Sigmoid colon (tissue), 7 donors: ENCODE measurements at places on chromosomes 3 and 15. TPM values are rescaled to one million over a fixed set of nuclear protein-coding genes. Genes with fewer than 3 reads are reported as not detected.

DNA sequence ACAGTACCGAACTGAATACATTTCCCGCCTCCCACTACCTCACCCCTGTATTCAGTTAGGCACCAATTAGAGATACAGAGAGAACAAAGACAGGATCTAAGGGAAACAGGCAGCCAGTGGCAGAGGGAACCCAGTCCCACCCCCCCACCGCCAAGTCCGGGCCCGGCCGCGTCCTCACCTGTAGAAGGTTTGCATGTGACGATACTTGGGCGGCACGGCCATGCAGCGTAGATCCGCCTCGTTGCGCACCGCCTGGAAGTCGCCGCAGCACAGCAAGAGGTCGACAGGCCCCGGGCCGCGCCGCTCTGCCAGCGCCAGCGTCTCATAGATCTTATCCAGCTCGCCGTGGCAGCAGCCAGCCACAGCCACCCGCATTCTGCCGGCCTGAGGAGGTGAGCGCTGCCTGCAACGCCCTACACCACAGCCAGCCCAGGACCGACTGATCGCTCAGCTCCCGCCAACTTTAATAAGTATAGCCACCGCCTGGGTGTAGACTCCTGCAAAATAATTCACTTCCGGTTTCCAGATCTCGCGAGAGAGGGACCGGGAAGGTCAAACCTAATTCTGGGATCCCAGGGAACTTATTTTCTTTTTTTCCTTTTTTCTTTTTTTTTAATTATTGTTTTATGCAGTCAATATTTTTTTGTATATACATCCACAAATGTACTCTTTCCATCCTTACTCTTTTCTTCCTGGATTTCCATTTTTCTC lies at the start of gene DBR1:
Gene DBR1 (minus strand): TSS at position 501 of the 711 bp plus-strand sequence. CDS start 126 bp downstream, at position 375.
- H3K27ac ChIP-seq, result peak within 1 kb of the TSS; percentile 82
- DNase-seq, result peak; percentile 88
- peaks cover 22% of the 10 kb centered on the region for H3K4me1 ChIP-seq
- peaks cover 8% of the 10 kb centered on the region for H3K36me3 ChIP-seq

DNA sequence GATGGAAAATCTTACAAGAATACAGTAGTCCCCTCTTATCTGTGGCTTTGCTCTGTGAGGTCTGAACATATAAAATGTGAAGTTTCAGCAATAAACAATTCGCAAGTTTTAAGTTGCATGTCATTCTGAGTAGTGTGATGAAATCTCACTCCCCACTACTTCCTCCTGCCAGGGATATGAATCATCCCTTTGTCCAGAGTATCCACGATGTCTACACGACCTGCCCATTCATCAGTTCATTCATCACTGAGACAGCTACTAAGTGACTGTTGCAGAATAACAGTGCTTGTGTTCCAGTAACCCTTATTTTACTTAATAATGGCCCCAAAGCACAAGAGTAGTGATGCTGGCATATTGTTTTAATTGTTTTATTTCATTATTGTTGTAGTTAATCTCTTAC lies 489.2 kb upstream of the UBE2E2 start:
- no peaks in the 10 kb centered on the region for H3K27me3 ChIP-seq
- H3K27ac ChIP-seq, result no peak overlapping the region
- H3K4me3 ChIP-seq, result no peak overlapping the region
- DNase-seq, result no peak
- H3K4me1 ChIP-seq, result no peaks in the 10 kb centered on the region

CCR1 gene
- total RNA-seq, result 10.5 TPM

PLAAT1 gene
- total RNA-seq, result 3.3 TPM

GRCh38 chr3:40299130-40299720 lies 10.3 kb upstream of the EIF1B start:
- H3K36me3 ChIP-seq, result no peaks in the 10 kb centered on the region
- no peak for DNase-seq
- no peaks in the 10 kb centered on the region for H3K4me1 ChIP-seq
- no peak overlapping the region for H3K4me3 ChIP-seq
- H3K27me3 ChIP-seq, result no peaks in the 10 kb centered on the region
- no peak overlapping the region for H3K27ac ChIP-seq

PSTPIP1 gene
- 14.3 TPM for total RNA-seq

TLR9 gene
- 0.55 TPM for total RNA-seq

DNA sequence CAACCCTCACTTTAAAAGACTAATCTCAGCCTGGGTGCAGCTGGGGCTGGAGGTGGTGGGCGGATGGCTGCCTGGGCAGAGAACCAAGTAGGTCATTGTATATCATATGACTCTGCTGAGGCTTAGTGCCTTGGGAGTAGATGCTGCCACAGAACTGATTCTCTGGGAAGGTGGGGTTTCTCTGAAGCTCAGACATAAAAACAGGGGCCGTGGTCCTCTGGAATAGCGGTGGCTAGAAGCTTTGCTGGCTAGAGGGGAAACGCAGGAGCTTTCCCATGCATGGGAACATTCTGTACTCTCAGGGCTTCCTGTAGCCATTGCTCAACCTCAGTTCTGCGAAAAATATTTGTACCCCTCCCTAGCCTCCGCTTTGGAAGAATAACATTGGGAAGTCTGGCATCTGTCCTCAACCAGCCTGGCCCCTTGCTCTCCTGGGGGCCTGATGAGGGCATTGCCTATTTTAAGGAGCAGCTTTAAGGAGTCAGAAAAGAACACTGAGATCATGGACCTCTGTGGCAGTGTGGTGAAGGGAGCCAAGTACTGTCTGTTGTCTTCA lies 14.7 kb downstream of the TIMP4 start:
- peaks cover 11% of the 10 kb centered on the region for H3K4me1 ChIP-seq
- no peak overlapping the region for H3K4me3 ChIP-seq
- no peaks in the 10 kb centered on the region for H3K27me3 ChIP-seq
- peak; percentile 87 for DNase-seq
- H3K36me3 ChIP-seq, result no peaks in the 10 kb centered on the region
- peak overlapping the region; percentile 67 for H3K27ac ChIP-seq

SLC22A14 gene
- total RNA-seq, result not detected

- H3K36me3 ChIP-seq, result no peaks in the 10 kb centered on the region
- H3K27me3 ChIP-seq, result no peaks in the 10 kb centered on the region
- H3K4me1 ChIP-seq, result no peaks in the 10 kb centered on the region
- no peak overlapping the region for H3K4me3 ChIP-seq
- no peak for DNase-seq
Measured at GRCh38 chr15:79105141-79105540, 14.6 kb upstream of the RASGRF1 start.

GRCh38 chr15:65869954-65870871 lies 922 bp downstream of the RAB11A start:
- no peaks in the 10 kb centered on the region for H3K27me3 ChIP-seq
- no peaks in the 10 kb centered on the region for H3K4me1 ChIP-seq
- no peaks in the 10 kb centered on the region for H3K36me3 ChIP-seq
- peak overlapping the region; percentile 96 for H3K4me3 ChIP-seq
- peak; percentile 68 for DNase-seq

- H3K27ac ChIP-seq, result no peak overlapping the region
- no peak overlapping the region for H3K4me3 ChIP-seq
Measured at GRCh38 chr3:76842216-76842615, 197.7 kb upstream of the ROBO2 start.
